ENCODE measurements at places on chromosomes 6 and 20.

GRCh38 chr6:126905917-126906316 is 212.6 kb upstream of the RSPO3 start:
- no peak for DNase-seq

DNA sequence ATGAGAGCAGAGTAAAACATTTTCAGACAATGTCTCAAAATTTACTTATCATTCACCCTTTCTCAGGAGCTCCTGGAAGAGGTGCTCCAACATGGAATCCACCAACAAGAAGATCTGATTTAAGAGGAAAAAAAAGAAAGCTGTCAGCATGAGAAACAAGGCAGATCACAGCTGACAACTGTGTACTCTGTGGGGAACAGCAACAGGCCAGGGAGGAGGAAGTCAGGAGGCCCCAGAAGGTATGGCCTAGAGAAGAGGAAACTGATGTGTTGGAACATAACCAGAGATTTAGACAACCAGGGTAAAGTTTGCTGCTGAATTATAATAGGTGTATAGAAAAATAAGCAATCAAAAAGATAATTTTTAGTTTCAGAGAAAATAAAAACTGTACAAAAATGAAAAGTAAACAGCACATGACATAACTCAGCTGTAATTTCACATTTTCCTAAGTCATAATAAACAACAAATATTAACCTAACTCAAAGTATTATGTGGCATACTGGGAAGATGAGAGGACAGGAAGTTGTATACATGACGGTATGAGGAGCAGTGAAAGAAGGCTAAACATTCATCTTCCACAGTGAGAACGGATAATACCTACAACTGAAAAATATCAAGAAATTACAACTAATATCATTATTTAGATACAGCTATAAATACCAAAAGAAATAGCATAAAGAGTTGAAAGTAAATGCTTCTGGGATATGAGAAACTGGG is 113.6 kb upstream of the EMILIN3 start:
- DNase-seq, result peak; percentile 17

DNA sequence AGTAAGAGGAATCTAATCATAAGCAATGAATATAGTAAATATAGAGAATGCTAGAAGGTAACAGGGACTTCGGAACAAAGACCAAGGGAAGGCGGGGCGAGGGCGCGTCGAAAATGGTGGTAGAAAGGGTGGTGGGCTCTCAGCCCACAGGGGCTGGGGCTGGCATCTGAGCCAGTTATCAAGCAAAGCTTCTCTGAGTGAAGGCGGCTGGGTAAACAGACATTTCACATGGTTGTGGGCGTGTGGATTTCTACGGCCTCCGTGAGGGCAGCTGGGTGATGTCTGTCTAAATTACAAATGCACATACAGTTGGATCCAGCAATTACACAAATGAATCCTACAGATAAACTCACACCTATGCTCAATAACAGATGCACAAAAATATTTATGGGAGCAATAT is 56.6 kb downstream of the TOX2 start:
- no peak for DNase-seq

DNA sequence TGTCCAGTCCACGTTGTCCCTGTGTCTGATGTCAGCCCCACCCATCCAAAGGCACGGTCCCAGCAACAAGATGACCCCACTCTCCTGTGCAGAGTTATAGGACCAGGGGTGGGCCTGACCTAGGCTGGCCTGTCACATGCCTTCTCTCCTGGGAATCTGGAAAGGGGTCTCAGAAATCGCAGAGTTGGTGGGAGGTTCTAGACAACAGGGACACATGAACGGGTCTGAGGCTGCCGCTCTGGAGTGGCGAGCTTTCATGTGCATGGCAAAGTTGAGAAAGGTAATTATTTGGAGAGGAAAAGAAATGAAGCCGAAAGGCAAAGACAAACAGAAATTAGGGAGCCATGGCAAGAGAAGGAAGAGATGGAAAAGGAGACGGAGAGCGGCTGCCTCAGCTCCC is 29.5 kb downstream of the BFSP1 start:
- DNase-seq, result no peak

DNA sequence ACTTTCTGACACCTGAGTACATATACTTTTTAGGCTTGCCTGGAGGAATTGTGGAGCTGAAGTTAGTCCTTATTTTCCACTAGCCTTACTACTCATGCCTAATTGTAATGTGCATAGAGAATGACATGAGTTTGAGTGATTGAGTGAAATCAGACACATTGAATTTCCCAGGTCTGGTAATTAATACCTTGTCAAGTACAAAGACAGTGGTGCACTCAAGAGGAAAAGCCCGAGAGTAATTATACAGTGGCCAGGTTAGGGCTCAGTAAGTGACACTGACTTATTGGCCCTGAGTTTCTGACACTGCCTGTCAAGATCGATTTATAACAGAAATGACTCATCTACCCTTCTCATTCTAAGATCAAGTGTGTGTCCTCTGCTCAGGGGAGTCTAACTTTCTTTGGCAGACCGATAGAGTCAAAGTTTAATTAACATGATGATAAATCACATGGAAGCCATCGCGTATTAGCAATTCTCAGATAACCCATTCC is 288.3 kb downstream of the TPBG start:
- DNase-seq, result no peak

DNA sequence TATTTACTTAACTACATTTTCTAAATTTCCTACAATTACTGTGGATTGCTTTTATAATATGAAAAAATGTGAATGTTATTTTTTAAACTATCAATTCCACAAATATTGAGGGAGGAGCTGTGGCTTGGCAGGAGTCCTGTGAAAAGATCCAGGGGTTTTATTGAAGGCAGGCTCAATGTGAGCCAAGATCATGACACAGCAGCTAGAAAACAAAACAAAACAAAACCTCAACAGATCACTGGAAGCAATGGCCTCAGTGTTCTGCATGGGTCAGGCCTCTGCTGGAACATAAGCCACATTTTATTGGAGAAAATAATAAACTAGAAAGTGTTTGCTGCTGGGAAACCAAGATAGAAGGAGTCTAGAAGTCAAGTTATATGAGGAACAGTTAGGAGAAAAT is 19.4 kb upstream of the RCAN2 start:
- DNase-seq, result peak; percentile 91

DNA sequence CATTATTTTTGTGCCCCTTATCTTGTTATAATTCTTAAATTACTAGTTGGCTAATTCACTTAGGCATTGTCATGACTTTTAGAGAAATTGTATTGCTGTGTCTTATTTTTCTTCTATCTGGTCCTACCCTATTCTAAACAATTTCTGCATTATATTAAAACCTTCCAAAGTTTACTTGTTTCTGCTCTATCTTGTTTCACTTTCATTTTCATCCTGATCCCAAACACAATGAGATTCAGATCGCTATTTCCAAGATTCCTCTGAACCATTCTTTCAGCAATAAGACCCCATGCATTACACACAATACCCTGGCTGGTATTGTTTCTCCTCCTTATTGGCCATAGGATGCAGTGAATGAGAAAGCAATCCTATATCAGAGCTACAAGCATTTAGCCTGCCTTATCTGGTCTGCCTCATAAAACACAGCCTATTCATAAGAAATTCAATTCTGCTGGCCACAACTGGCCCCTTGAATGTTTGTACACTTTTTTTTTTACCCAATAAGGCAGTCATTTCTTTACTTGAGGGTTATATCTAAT is 69.9 kb upstream of the POU3F2 start:
- DNase-seq, result peak; percentile 12

DNA sequence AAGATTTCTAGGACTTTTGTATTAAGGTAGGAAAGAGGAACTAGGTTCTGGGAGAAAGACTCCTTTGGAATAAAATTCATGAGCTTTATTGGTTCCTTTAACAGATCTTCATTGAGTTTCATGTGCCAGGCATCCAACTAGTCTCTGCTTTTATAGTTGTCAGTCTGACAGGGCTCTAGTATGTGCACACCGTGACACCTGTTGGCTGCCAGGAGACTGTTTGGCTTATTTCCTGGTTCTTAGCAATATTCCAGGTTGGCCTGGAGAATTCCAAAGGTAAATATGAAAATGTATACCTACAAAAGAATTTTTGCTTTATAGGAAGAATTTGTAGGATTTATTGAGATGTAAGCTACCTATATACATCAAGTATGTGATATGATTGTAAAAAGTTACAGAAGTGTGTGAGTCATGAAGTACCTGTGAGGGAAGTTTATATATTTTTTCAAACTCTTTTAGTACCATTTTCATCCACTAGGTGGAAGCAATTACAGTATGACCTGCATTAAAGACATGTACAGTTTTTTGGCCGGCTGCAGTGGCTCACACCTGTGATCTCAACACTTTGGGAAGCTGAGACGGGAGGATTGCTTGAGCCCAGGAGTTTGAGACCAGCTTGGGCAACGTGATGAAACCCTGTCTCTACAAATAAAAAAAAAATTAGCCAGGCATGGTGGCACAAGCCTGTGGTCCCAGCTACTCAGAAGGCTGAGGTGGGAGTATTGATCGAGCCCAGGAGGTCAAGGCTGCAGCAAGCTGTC is 35.2 kb downstream of the NDUFAF5 start:
- peak; percentile 79 for DNase-seq

DNA sequence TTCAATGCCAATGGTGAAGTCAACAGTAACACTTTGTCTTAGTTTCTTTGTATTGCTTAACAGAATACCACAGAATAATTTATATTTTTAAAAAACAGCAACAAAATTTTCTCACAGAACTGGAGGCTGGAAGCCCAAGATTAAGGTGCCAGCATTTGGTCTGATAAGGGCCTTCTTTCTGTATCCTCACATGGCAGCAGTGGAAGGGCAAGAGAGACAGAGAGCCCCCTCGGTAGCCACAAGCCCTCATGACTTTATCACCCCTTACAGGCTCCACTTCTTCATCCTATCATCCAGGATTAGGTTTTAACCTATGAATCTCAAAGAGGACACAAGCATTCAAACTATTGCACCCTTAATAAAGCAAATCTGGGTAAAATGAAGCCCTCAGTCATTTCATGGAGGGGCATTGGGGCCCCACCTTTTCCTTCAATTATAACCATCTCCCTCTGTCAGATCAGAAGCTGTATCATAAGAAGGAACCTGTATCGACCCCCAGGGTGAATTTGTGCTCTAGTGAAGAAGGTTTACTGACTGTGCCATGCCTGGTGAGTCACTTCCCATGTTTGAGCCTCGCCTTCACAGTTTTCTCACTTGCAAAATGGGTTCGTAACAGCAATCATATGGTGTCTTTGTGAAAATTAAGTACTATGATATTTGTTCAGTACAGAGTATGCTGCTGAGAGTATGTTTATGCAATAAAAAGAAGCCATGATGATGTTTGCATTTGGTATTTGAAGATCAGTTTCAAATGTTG is 178.2 kb downstream of the LRFN2 start:
- no peak for DNase-seq

DNA sequence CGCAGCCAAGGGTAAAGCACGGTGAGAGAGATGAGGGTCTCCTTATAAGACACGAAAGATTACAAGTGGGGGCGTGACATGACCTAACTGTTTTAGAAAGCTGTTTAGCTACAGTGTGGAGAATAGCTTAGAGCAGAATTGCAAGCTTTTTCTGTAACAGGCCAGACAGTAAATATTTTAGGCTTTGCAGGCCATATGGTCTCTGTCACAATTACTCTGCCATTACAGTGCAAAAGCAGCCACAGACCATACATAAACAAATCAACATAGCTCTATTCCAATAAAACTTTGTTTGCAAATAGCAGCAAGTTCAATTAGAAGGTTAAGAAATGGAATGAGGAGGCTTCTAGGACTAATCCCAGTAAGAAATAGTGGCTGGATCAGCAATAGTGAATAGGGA is 16.8 kb downstream of the PGM3 start:
- peak; percentile 66 for DNase-seq

DNA sequence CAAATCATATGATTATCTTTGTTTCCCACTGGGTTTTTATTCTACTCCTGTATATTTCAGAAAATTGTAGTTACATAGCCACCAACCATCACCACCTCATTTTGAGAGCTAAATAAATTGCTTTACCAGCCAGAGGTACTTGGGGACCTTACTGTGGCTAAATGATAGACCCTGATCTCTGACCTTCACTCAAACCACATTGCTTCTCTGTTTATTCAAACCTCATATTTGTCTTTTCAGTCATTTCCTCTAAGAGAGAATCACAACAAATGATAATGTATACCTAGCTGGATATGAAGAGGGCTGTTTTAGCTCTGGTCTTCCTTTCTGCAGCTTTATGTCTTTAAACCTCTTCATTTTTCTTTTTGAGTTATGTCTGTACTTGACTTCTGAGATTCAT is 142.8 kb downstream of the ADGB start:
- peak; percentile 1 for DNase-seq

GRCh38 chr20:25459111-25459830 is 51.8 kb downstream of the GINS1 start:
- DNase-seq, result no peak

DNA sequence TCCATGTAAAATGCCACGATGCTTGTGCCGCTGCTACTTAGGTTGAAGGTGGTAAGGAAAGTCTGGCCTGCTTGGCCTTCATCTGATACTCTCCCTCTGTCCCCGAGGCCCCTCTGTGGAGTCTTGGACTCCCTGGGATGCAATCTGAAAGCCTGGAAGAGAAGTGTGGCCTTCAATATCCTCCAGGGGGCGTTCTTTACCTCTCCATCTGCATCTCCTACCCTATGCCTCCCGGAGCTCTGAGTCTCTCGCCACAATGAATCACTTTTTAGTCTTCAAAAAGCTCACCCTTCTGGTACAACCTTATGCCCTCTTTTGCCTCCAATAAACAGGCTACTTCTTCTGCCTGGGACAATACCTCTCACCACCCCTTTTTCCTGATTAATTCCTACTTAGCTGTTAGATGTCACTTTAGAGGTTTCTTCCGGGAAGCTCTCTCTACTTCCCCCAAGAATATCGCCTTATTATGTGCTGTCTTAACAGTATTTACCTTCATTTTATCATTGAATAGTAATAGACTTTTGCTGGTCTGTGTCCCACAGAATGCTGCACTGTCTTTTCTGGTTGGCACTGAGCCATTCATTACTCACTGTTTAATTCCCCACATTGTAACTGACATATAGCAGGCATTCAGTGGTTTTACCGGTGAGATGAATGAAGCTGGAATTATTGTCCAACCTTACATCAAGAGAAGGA is 13.9 kb upstream of the ATG5 start:
- peak; percentile 88 for DNase-seq

- peak; percentile 4 for DNase-seq
These were observed 34.6 kb downstream of the RNF146 start for GRCh38 chr6:127301199-127301700.

DNA sequence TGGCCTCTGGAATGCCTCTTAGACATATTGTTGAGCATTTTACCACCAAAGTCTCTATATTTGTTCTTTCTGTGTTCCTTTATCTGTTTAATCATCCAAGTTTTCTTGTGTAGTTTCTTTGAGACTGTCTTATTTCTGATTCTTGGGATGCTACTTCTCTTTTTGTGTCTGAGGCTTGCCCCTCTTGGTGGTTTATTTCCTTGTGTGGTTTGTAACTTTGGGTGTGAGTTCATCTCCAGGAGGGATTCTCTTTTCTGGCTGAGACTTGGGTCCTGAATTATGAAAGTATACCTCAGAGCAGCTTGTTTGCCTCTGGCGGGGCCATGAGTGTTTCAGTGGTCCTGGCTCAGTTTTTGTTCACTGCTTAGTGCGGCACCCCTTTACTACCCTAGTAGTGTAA is 33.9 kb downstream of the PPARD start:
- DNase-seq, result no peak

GRCh38 chr20:58886546-58886945 is 34.0 kb downstream of the GNAS start:
- DNase-seq, result no peak
